ENCODE measurements at places on chromosomes 1 and 21.

GRCh38 chr1:10065760-10066159 lies 33.0 kb downstream of the UBE4B start:
- DNase-seq = no peak

DNA sequence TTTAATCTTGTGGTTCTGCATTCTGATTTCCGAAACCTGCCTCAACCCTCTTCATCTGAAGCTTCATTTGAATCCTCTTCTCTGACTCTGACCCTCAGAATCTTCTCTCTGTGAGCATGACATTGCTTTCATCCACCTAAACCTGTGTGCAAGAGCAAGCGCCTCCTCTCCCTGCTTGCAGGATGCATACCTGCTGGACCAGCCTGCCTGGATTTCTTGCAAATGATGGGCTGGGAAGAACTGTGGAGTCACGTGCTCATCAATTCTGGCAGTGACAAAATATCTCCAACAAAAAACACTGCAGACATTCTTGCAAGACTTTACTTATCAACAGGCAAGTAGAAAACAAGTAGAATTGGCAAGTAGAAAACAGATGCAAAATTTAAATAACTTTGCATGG lies 20.8 kb upstream of the SLC35F3 start:
- DNase-seq = no peak

GRCh38 chr1:111217183-111217910 lies 10.2 kb upstream of the CHI3L2 start:
- DNase-seq = no peak

- DNase-seq = no peak
These were observed 15.4 kb downstream of the CD247 start for GRCh38 chr1:167502719-167503462.

- no peak for DNase-seq
These were observed 7.8 kb upstream of the H3-3A start for GRCh38 chr1:226054519-226055327.

GRCh38 chr21:43912500-43912899 lies 47.5 kb downstream of the AGPAT3 start:
- DNase-seq = no peak

GRCh38 chr1:44808938-44809917 lies 905 bp downstream of the BTBD19 start:
- no peak for DNase-seq

DNA sequence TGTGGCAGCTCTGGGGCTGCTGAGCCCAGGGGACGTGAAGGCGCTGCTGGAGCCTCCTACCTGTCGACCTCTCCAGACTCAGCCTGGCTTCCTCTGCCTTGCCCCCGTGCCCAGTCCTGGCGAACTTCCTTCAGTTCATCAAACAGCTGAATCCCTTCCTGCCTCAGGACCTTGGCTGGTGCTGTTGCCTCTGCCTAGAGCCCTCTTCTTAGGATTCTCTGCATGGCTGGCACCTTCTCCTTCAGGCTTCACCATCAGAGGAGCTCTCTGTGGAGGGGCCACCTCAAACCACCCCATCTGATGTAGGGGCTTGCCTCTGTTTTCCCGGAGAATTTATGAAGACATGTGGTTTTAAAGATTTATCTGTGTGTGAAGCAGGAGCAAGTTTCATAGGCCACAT lies 23.4 kb upstream of the ATF3 start:
- DNase-seq = no peak

- no peak for DNase-seq
These were observed 862.0 kb upstream of the NEGR1 start for GRCh38 chr1:73144311-73144710.

DNA sequence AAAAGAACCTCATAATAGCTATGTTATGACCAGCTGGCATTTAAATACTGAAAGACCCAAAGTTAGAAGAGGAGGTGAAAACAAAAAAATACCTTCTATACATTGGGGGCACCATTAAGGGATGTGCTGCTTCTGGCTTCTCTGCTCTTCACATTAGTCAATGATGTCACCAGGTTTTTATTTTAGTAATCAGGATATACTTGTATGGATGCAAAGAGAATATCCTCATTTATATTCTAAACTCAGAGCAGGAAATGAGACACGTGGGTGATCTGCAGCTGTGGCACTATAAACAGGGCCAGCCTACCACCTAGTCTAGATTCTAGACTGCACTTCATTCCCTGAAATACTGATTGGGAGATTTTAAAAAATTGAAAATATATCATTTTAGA lies 51.2 kb downstream of the WLS start:
- DNase-seq = no peak

GRCh38 chr1:214584805-214585766 lies 17.9 kb upstream of the CENPF start:
- DNase-seq = peak; percentile 62

- no peak for DNase-seq
These were observed 2.3 kb downstream of the EXTL1 start for GRCh38 chr1:26023826-26024225.

- DNase-seq = peak; percentile 4
These were observed 16.9 kb upstream of the EFCAB14 start for GRCh38 chr1:46735708-46736324.

- no peak for DNase-seq
These were observed 134.4 kb upstream of the PRDX6 start for GRCh38 chr1:173342736-173343135.

DNA sequence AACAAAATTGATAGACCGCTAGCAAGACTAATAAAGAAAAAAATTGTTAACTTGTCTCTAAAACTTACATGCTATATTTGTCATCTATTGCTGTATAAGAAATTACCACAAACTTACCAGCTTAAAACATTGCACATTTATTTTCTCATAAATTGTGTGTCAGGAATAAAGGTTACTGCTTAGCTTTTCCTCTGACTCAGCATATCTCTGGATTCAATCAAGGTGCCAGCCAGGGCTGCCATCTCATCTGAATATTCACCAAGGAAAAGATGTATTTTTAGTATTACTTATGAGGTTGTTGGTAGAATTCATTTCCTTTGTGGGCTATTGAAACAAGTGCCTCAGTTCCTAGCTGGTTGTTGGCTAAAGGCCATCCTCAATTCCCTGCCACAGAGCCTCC lies 912.6 kb upstream of the NEGR1 start:
- DNase-seq = no peak
